Lower lobe of right lung (tissue), 2 donors: ENCODE measurements at places on chromosomes 5 and 9.

DNA sequence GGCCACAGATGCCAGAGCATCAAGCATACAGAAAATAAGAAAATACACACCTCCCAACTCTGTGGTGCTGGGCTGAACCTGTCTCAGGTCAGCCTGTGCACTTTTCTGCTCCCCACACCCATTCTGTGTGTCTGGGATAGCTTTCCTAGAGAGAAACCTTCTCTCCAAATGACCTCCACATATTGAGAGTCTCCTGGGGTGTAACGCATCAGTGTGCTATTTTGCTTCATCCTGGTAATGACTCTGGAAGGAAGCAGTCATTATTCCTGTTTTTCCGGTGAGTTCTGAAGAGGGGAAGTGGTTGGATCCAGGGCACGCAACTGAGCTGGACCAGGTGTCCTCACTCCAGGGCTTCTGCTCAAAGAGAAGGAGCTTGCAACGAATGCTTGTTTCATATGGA lies 73.2 kb upstream of the SH3PXD2B start:
- H3K27me3 ChIP-seq = no peaks in the 10 kb centered on the region
- DNase-seq = no peak
- H3K27ac ChIP-seq = peak overlapping the region; percentile 18
- no peaks in the 10 kb centered on the region for H3K4me1 ChIP-seq
- no peak overlapping the region for H3K4me3 ChIP-seq
- no peaks in the 10 kb centered on the region for H3K36me3 ChIP-seq

GRCh38 chr9:87322840-87323635 lies 174.6 kb upstream of the DAPK1 start:
- no peaks in the 10 kb centered on the region for H3K36me3 ChIP-seq
- DNase-seq = no peak
- no peak overlapping the region for H3K27ac ChIP-seq

GRCh38 chr5:169171515-169171914 lies 129.4 kb downstream of the SLIT3 start:
- no peaks in the 10 kb centered on the region for H3K27me3 ChIP-seq
- no peaks in the 10 kb centered on the region for H3K36me3 ChIP-seq
- no peaks in the 10 kb centered on the region for H3K4me1 ChIP-seq
- no peak for DNase-seq
- no peak overlapping the region for H3K27ac ChIP-seq

GRCh38 chr9:14270358-14271092 lies 43.4 kb downstream of the NFIB start:
- H3K27me3 ChIP-seq = no peaks in the 10 kb centered on the region
- no peak overlapping the region for H3K27ac ChIP-seq
- no peaks in the 10 kb centered on the region for H3K36me3 ChIP-seq
- no peak overlapping the region for H3K4me3 ChIP-seq

- no peak overlapping the region for H3K4me3 ChIP-seq
- no peaks in the 10 kb centered on the region for H3K27me3 ChIP-seq
- H3K4me1 ChIP-seq = no peaks in the 10 kb centered on the region
- H3K27ac ChIP-seq = no peak overlapping the region
- H3K36me3 ChIP-seq = no peaks in the 10 kb centered on the region
- no peak for DNase-seq
These were observed 246.3 kb downstream of the IRX2 start for GRCh38 chr5:2505217-2505616.

DNA sequence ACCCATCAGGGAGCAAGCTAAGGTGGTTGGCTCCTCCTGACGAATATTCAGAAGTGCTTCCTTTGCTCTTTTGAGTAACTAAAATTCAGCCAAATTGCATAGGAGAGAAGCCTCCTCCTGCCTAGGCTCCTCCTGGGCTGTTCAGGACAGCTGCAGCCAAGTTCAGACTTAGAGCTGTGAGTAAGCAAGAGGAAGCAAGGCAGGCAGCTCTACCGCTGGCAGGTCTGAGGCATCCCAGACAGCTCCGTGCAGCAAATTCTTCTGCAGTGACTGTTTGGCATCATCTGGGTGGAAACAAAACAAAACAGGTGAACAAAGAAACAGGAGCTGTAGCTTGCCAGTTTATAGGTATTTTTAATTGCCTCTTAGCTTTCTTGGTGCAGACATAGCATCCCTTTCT lies 421.0 kb downstream of the GADD45G start:
- no peak overlapping the region for H3K4me3 ChIP-seq
- no peak overlapping the region for H3K27ac ChIP-seq
- peaks cover 5% of the 10 kb centered on the region for H3K4me1 ChIP-seq
- no peaks in the 10 kb centered on the region for H3K27me3 ChIP-seq
- DNase-seq = no peak

- H3K36me3 ChIP-seq = peaks cover 83% of the 10 kb centered on the region
- H3K27me3 ChIP-seq = no peaks in the 10 kb centered on the region
- no peak overlapping the region for H3K27ac ChIP-seq
- no peaks in the 10 kb centered on the region for H3K4me1 ChIP-seq
- no peak for DNase-seq
- no peak overlapping the region for H3K4me3 ChIP-seq
These were observed 16.1 kb upstream of the CFAP157 start for GRCh38 chr9:127690735-127691134.

DNA sequence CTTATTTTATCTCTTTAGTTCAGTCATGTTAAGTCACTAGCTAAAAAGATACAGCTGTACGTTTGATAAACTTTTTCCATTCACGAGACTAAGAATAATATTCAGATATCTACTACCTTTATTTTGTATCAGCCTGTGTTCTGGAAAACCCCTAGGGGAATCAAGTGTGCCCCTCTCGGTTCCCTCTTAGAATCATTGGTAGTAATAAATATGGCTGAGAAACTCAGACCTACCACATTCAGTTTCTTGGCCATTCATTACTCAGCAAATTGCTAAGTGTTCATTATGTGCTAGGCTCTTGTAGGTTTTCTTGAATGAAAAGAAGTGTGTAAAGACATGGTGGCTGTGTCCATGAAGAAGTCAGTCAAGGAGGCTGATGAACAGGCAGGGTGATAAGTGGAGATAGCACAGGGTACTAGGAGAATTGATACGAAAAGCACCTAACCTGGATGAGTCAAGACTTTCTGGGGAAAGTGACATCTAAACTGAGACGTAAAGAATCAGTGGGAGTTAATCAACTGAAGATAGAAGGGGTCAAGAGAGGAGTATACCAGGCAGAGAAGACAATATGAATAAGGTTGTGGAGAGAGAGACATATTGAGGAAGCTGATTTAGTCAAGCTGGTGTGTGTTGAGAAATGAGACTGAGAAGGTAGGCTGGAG lies 86.2 kb downstream of the CSNK1G3 start:
- no peak overlapping the region for H3K27ac ChIP-seq
- DNase-seq = no peak
- no peak overlapping the region for H3K4me3 ChIP-seq
- no peaks in the 10 kb centered on the region for H3K4me1 ChIP-seq
- peaks cover 18% of the 10 kb centered on the region for H3K36me3 ChIP-seq
- no peaks in the 10 kb centered on the region for H3K27me3 ChIP-seq

DNA sequence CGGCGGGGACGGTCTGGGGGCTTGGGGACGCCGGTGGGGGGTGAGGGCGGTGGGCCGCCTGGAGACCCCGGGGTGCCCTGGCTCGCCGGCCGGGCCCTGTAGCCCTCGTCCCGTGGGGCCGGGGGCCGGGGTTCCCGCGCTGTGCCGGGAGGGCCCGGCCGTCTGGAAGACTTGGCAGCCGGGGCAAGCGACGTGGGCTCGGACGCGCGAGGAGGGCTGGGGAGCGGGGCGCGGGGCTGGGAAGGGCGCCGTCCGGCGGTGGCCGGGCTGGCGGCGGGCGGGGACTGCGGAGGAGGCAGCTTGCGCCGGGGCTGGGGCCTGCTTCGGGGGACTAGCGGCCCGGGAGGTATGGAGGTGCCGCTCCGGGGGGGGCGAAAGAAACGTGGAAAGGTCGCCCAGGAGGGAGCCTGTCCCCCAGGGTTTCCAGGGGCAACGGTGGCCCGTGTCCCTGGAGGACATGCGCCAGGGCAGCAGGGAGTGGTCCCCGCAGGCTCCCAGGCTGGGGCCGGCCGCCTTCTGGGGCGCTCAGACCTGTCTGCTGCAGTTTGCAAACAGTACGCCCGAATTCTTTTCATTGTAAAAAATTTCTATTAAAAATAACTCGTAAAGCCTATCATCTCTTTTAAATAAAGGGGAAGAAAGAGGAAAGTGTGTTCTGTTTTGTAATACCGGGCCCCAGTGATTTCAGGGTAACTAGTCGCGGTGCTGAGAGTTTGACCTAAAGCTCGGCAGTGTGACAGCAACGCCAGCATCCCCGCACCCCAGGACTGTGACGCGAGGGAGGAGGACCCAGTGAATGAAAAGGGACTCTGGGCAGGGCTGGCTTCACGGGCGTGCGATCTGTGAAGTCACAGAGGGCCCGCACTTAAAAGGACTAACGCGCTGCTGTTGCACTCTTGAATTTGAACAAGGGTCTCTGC lies 752 bp upstream of the ANKH start:
- H3K36me3 ChIP-seq = no peaks in the 10 kb centered on the region
- peak overlapping the region; percentile 92 for H3K27ac ChIP-seq
- peak overlapping the region; percentile 79 for H3K4me3 ChIP-seq
- peak; percentile 81 for DNase-seq
- H3K27me3 ChIP-seq = no peaks in the 10 kb centered on the region

DNA sequence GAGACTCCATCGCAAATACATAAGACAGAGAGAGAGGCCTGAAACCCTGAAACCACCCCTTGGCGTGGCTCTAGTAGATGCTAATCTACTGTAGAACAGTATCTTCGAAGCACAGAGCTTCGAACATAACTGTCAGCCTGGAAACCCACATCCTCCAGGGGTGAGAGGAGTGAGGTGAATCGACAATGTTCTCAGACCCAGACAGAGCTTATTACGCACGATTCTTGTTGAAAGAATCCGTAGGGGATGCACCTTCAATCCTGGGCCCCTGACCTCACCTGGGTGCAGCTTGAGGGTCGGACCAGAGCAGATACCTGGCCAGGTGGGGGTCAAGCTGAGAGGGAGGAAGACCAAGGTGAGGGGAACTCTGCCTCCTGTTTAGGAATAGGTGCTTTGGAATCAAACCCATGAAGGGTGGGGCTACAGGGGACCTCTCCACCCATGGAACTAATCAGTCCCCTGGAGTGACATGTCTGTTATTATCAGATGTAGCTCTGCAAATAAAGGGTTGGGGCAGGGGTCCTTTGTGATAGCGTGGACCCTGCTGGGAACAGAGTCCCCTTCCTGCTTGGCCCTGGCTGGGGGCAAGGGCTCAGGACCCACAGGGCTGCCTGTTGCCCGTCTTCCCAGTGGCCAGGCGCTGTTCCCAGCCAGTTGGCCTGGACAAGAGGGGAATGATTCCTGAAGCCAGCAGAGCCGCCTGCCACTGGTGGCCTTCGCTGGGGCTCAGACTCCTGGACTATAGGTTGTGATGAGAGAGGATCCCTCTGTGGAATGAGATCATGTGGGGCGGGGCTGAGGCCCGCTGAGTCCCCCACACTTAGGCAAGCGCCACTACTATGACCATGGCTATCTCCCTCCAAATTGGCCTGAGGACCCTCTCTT lies 41.2 kb downstream of the DBH start:
- H3K4me1 ChIP-seq = peaks cover 15% of the 10 kb centered on the region
- no peaks in the 10 kb centered on the region for H3K36me3 ChIP-seq
- no peak overlapping the region for H3K27ac ChIP-seq
- H3K4me3 ChIP-seq = no peak overlapping the region

DNA sequence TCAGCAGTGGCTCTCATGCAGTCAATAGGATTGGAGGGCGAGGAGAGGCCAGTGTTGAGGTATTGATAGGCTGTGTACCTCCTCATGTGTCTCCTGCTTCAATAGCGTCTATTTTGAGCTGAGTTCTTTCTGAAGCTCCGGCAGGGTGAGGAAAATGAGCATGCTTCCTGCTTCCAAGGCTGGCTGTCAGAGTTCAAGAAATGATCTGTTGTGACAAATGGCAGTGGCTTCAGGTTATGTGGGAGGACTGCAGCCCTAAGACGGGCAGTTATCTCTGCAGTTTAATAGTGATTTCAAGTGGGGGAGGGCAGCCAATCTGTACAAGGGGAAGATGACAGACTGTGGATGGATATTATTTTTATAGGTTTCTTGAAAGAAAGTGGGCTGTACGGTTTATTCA lies 54.0 kb upstream of the CXCL14 start:
- no peak for DNase-seq
- no peak overlapping the region for H3K4me3 ChIP-seq
- no peaks in the 10 kb centered on the region for H3K27me3 ChIP-seq
- H3K27ac ChIP-seq = no peak overlapping the region

GRCh38 chr5:63111891-63112290 lies 533.3 kb downstream of the LRRC70 start:
- H3K27ac ChIP-seq = no peak overlapping the region
- H3K27me3 ChIP-seq = no peaks in the 10 kb centered on the region
- no peak overlapping the region for H3K4me3 ChIP-seq
- no peaks in the 10 kb centered on the region for H3K4me1 ChIP-seq
- DNase-seq = no peak

GRCh38 chr5:125321654-125322053 lies 575.2 kb upstream of the ZNF608 start:
- H3K27me3 ChIP-seq = no peaks in the 10 kb centered on the region
- no peaks in the 10 kb centered on the region for H3K36me3 ChIP-seq
- no peaks in the 10 kb centered on the region for H3K4me1 ChIP-seq
- no peak overlapping the region for H3K4me3 ChIP-seq
- H3K27ac ChIP-seq = no peak overlapping the region
- DNase-seq = no peak

GRCh38 chr9:113468716-113469448 lies 5.4 kb downstream of the RGS3 start:
- H3K4me3 ChIP-seq = no peak overlapping the region
- H3K36me3 ChIP-seq = no peaks in the 10 kb centered on the region
- no peak overlapping the region for H3K27ac ChIP-seq

- no peak overlapping the region for H3K4me3 ChIP-seq
- H3K4me1 ChIP-seq = peaks cover 26% of the 10 kb centered on the region
- H3K36me3 ChIP-seq = no peaks in the 10 kb centered on the region
- H3K27ac ChIP-seq = no peak overlapping the region
- H3K27me3 ChIP-seq = no peaks in the 10 kb centered on the region
These were observed 291.9 kb downstream of the ARHGEF28 start for GRCh38 chr5:73917891-73918290.

GRCh38 chr5:91182763-91183162 lies 200.4 kb downstream of the ARRDC3 start:
- H3K4me1 ChIP-seq = peaks cover 6% of the 10 kb centered on the region
- peak overlapping the region; percentile 66 for H3K27ac ChIP-seq
- no peak overlapping the region for H3K4me3 ChIP-seq
- H3K36me3 ChIP-seq = no peaks in the 10 kb centered on the region
- no peaks in the 10 kb centered on the region for H3K27me3 ChIP-seq

DNA sequence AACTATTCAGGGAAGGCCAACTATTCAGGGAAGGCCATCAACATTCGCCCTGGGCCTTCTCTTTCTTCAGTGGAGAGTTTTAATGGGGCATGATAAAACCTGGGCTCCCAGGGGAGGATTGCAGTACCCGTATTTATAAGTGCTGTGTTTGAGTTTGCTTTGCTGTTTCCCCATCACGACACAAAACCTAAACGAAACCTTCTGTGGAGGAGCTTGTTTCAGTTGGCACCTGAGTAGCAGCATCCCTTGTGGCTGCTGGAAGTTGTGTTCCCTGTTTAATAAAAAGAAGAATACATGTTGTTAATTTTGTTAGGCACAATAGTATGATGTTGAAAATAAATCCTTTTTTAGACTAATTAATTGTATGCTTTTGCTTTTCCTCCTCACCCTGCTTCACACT lies 8.3 kb downstream of the WDR31 start:
- no peaks in the 10 kb centered on the region for H3K27me3 ChIP-seq
- DNase-seq = no peak
- H3K4me3 ChIP-seq = no peak overlapping the region
- H3K4me1 ChIP-seq = no peaks in the 10 kb centered on the region
- H3K27ac ChIP-seq = no peak overlapping the region
